ENCODE measurements at places on chromosomes 1 and 21. TPM values are rescaled to one million over a fixed set of nuclear protein-coding genes. Genes with fewer than 3 reads are reported as not detected.

DNA sequence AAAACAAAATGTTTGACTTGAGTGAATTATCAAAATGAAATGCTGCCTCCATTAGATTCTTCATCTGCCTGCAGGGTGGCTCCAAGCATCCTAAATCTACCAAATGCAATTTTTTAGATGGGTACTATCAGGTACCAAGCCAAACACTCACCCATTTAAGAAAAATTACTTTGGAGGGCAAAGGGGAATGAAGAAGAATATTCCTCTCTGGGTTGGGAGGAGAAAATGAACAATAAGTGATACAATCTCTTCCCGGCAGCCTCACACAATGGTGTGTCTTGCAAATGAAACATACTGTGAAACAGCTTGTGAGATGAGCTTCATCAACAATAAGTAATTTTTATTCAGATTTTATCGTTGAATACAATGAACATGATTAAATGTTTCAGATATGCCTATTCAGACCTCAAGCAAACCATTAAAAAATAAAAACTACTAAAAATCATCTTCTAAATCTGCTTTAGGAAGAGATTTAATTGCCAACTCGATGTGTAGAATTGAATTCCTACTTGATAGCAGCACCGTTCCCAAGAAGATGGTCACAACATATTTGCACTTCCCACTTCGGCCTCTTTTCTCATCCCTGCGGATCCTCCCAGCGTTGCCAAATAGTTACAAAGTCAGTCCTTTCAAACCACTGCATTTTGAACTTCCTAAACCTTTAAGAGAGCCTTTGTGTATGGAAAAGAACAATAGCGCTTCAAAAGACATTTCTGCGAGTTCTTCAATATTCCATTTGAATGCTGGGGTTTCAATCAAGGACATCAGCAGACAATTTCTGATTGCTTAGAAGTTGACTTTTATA, 2.7 kb downstream of the DAB1 start:
- no peak for DNase-seq

OR2T5 gene
- total RNA-seq: not detected

- peak; percentile 60 for DNase-seq
Observed at GRCh38 chr1:218344814-218345672, at the start of gene TGFB2. TGFB2 (plus strand) TSS chr1:218345336; CDS start chr1:218346702, 1,366 bp downstream.

GRCh38 chr1:101420406-101420805, 183.6 kb downstream of the S1PR1 start:
- no peak for DNase-seq

GRCh38 chr1:204154568-204155255, 2.9 kb upstream of the ETNK2 start:
- no peak for DNase-seq

- DNase-seq: no peak
Observed at GRCh38 chr1:156121457-156121856, 6.9 kb downstream of the LMNA start.

GRCh38 chr1:179807691-179808485, 64.8 kb downstream of the FAM163A start:
- DNase-seq: no peak

DNA sequence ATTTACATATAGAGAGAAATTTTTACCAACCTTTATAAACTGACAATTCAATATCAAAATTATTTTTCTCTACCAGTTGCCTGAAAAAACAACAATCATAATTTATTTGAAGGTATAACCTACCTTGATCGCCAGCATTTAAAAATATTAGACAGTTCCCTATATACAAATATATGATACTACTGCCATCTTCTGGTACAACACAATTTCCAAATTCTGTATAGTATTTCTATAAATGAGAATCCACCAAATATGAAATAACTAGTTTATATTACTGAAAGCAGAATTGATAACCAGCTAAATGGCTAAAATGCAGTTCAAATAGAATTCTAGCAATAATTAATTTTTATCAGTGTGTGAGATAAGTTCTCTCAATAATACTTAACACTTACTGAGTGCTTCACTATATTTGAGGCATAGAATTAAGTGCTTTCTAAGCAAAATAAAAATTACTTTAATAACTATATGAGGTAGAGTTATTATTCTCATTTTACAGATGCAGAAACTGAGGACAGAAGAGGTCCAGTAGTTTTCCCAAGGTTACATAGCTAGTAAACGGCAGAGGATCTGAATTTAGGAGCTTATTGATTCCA, 75.6 kb downstream of the PIGK start:
- no peak for DNase-seq

GRCh38 chr1:92118826-92119225, 38.7 kb downstream of the BTBD8 start:
- no peak for DNase-seq

RC3H1 gene
- 43.3 TPM for total RNA-seq

- DNase-seq: peak; percentile 86
Observed at GRCh38 chr1:34924759-34925555, 4.5 kb downstream of the DLGAP3 start.

DNA sequence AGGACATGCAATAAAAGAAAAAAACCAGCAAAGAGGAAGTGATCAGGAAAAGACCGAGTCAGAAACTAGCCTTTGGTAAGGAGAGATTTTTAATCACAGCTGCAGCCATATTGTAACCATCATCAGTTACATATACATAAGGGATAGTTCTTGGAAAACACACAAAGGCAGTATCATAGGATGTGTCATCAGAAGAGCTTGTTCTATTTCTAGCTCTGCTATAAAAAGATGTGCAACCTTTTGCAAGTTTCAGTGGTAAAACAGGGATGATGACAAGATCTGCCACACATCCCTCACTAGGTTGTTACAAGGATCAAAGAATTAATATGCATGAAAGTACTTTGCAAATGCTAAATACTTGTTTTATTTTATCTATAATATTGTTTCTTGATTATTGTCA, 342.0 kb downstream of the VAV3 start:
- DNase-seq: no peak

TTLL10 gene
- not detected for total RNA-seq

DNA sequence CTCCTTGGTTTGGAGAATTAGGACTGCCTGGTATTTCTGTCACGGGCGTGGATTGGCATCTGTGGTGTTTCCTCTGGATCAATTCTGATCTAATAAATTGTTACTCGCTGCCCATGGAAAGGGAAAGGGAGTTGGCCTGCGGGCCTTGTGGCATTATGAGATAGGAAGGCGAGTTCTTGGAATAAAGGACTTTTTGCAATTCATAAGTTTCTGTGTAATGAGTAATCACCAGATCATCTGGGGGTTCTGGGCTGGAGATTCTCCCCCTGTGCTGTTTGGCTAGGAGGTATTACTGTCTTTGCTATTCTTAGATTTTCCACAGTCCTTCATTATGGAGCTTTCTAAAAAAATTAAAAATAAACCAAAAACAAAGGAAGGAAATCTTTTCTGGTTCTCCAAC, 315.9 kb downstream of the CAMTA1 start:
- DNase-seq: no peak

GRCh38 chr21:37660709-37661108, 255.5 kb downstream of the KCNJ6 start:
- no peak for DNase-seq

DNA sequence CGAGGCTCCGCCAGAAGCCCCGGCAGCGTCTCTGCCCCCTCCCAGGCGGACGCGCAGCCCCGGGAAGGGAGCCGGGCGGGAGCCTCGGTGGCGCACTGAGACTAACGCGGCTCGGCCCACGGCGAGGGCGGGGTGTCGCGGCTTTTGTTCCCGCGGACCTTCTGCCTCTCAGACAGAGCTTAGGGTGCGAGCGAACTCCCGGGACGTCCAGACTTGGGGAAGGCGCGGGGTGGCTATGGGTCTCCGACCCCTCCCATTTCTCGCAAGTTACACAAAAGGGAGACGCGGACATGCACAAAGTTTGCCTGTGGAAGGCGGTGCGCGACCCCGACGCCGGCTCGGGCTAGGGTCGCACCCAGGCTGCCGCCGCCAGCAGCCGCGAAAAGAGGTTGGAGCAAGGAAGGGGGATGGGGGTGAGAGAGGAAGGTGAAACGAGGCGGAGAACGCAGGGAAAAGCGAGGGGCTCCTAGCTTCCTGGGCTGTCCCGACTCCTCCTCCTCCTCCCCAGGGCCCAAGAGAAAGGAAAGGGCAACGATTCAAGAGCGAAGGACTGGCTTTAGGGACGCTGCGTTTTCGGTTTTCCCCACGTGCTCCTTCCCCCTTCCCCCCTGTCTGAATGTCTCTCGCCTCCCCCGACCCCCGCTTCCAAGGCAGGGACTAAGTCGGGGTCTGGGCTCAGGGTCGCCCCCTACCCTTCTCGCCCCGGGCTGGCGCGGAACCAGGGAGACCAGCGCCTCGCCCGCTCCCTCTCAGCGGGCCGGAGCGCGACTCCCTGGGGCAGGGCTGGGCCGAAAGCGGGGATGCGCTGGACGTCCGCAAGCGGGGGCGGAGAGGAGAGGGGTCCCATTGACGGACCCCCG, 729 bp downstream of the APP start:
- peak; percentile 85 for DNase-seq

PHGDH gene
- 51.5 TPM for total RNA-seq

DNA sequence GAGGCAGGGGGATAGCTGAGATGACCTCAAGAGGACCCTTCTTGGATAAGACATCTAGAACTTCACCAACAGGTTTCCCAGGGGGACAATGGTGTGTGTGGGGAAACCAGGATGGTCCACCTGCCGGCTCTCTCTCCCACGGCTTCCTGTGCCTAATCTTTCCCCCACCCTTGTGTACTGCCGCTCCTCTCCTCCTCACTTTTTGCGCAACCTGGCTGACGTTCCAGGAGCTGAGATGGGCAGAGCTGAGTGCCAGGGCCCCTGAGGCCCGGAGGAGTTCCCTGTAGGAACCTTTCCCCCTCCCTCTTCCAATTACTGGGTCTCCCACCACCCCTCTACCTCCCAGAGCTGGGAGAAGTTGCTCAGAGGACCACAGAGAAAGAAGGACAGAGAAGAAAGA, 6.9 kb downstream of the SLC26A9 start:
- no peak for DNase-seq

DNA sequence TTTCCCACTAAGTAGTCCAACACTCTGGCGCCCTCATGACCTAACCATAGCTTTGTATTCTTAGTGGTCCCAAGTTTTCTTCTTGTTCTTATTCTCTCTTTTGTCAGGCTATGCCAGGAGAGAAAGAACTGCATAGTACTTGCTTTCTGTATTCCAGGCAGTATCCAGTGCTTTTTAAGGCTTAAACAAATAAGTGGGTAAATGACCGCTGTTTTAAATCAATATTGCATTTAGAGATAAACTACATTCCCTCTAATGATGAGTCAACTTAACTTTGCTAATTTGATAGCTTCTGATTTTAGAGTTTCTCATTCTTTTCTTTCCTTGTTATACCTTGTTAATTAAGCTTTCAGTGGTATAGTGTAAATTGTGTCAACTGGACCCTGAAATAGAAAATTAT, 139.6 kb downstream of the ZP4 start:
- DNase-seq: no peak

DNA sequence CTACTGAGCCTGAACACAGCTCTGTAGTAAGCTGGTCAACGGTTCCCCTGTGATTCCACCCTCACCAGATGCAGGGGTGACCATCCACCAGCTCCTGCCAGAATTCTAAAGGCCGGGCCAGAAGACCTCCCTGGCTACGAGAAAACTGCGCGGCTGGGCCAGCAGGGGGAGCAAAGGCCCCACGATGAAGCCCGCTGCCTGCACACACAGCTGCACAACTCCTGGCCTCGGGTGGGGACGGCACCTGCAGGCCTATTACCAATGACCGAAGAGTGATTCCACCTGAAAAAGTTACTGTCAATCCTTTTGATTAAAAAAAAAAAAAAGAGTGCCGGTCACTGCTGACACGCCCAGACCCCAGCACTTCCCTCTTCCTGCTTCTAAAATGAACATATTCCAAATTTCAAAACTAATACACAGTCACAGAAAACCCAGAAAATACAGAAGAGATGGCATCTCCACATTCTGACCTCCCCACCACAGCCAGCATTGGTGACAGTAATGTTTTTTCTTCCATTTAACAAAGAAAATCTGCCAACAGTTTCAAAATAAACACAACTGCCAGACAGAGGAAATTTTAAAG, 49.8 kb upstream of the RIPK4 start:
- DNase-seq: peak; percentile 85

- no peak for DNase-seq
Observed at GRCh38 chr1:156417401-156418020, 48.5 kb downstream of the RHBG start.

GRCh38 chr1:159854116-159854692, 8.3 kb downstream of the VSIG8 start:
- DNase-seq: peak; percentile 60

DNA sequence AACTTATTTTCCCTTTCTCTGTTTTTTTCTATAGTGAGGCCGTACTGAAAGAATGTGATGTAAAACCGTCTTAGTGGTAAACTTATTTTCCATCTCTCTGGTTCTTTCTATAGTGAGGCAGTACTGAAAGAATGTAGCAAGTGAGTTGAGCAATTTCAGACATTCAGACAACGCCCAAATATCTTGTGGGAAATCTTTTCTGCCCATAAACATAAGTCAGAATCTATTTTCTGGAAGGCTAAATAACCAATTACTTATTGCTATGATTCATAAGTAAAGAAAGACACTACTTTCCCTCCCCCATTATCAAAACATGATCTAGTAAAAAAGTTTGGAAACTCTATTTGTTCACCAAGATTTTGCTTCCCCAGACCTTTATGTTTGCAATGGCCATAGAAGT, 18.8 kb upstream of the SCCPDH start:
- no peak for DNase-seq

DNA sequence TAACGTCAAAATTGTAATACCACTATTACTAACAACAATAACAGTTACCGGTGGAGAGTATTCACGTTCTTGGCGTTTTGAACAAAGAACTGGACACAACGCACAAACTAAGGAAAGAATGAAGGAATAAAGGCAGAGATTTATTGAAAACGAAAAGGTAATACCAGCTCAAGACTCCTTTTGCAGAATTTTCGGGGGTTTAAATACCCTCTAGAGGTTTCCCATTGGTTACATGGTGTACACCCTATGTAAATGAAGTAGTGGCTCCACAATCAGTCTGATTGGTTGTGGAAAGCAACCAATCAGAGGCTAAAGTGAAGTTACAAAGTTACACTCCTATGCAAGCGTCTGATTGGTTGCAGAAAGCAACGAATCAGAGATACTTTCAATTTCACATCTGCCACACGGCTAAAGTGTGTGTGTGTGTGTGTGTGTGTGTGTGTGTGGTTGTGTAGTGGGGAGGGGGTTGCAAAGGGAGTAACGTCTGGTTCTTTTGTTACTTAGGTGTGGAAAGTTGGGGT, 1.1 kb upstream of the GTF2B start:
- DNase-seq: peak; percentile 77

DNA sequence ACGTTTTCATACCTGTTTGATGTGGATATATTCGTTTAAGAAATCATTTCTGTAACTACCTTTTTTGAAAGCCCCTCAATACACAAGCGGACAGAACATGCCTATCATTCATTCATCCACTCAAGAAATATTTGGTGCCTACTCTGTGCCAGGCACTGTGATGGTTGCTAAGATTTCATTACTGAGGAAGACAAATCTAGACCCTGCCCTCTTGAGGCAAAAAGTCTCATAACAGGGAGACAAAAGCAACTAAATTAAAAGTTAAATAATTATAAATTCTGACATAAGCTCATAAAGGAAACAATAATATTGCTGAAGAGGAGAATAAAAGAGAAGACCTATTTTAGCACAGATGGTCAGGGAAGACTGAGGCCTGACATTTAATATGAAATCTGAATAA, 203.5 kb upstream of the ZNHIT6 start:
- no peak for DNase-seq

DCDC2B gene
- total RNA-seq: not detected

GCSAML gene
- 0.14 TPM for total RNA-seq

- peak; percentile 80 for DNase-seq
Observed at GRCh38 chr1:31981972-31982371, 31.7 kb upstream of the KHDRBS1 start.

- no peak for DNase-seq
Observed at GRCh38 chr1:235357485-235358373, 9.5 kb upstream of the TBCE start.

SLC16A4 gene
- 0.44 TPM for total RNA-seq

OSCP1 gene
- total RNA-seq: 0.92 TPM

Data from activated CD4-positive, alpha-beta T cell treated with anti-CD3 and anti-CD28 coated beads, Interleukin-2, amount 10 ng/mL, durations not matched to agents 24 days and 14 days (primary cell).